ENCODE measurements at places on chromosomes 11 and 22.

DNA sequence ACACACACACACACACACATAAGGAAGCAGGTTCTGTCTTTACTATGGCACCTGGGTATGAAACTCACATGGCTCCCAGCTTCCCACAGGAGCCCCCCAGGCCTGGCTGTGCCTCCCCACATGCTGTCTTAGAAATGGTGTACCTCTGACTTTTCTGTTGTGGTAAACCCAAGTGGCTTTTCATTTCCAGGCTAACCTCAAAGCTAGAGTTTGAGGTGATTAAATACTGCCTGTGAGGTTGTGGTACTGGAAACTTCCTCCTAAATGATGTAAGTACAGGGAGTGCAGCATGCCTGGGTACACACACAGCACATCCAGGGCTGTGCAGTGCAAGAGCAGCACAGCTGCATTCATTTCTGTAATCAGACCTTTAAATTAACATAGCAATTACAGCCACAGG is 34.4 kb downstream of the ME3 start:
- DNase-seq, result no peak

GRCh38 chr11:132032555-132032954 is 662.1 kb downstream of the NTM start:
- DNase-seq, result no peak

- DNase-seq, result no peak
These were observed 174.4 kb downstream of the SWAP70 start for GRCh38 chr11:9838229-9838628.

DNA sequence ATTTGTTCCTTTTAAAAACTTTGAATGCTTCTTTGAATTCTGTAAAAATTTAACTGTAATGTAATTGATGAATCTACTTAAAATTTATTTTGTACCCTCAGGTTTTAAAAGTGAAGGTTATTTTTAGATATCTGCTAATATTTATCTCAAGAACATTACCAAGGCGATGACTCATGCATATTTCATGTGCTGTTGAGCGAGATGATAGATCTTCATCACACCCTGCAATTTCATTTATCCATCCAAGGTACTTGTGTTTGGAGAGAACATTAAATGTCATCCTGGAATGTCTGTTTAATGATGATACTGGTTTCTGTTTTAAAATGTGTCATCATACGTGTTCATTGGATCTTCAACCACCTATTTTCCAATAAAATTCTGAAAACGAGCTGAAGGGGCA is 6.7 kb upstream of the OOSP4A start:
- DNase-seq, result peak; percentile 25

- DNase-seq, result peak; percentile 8
These were observed 851.1 kb upstream of the RAG2 start for GRCh38 chr11:37449146-37449545.

GRCh38 chr22:39646398-39647063 is 76.0 kb downstream of the CACNA1I start:
- DNase-seq, result no peak

DNA sequence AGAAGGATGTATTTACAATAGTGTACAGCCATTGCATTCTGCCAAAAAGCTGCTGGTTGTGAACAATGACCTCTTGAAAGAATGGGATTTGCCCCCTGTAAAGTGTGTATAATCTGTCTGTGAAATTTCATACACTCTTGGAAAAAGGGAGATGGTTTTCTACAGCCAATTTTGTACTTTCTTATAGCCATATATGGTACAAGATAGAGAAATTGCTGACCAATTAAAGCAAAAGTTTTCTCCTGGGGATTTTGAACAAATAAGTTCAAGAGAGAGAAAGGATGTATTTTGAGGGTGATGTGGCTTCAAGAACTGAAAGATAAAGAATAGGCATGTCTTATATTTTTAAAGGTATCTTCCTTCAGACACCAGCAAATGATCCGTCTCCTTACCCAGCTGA is 211.0 kb downstream of the NAV2 start:
- DNase-seq, result no peak

DNA sequence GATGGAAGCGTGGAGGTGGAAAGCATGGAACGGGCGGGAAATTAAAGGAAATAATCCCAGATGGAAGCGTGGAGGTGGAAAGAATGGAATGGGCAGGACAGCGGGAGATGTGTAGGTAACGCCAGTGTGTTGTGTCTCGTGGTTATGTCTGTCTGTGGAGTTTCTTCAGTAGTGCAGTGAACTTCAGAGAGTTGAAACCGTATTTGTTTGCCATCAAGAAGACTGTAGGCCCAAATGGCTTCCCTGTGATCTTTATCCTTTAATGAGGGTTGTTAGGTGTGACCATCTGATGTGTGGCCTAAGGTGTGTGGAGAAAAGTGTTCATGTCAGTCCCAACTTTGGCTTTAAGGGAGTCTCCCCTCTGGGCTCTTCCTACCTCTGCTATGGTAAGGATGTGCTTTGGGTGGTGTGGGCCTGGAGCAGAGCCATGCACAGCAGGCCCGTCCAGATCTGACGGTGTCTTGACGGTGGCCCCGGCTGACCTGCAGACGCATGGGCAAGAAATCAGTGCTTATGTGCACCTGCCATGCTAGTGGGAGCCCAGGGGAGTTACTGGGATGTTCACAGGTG is 39.6 kb downstream of the AP2A2 start:
- DNase-seq, result no peak

GRCh38 chr11:11108026-11108425 is 245.0 kb downstream of the CSNK2A3 start:
- no peak for DNase-seq

All from retinal pigment epithelial cell (primary cell).